ENCODE measurements at places on chromosomes 1 and 21.

GRCh38 chr21:44708213-44708865 lies 3.0 kb downstream of the TSPEAR start:
- DNase-seq, result no peak

DNA sequence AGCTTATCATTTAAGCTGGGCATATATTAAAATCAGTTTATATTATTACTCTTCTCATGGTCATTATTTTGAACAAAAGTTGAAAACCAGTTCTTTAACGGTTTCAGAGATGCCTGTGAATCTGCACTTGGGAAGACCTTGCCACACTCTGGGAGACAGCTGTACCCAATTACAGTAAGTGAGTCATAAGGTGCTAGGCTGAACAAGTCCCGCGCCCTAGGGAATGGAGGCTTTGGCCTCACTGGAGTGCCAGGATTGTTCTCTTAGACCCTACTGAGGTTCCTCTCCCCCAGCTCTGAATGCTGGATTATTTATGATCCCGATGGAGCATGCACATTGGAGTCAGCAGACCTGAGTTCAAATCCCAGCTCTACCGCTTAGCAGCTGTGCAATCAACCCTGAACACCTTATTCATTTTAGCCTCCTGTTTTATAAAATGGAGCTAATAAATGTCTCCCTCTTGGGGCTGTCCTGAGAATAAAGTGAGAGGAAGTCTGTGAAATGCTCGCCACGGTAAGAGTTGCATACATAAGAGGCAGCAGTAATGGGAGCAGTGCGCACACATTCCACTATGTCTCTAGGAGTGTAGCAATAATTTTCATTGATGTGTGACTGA lies 266.2 kb downstream of the FOXD2 start:
- DNase-seq, result no peak

DNA sequence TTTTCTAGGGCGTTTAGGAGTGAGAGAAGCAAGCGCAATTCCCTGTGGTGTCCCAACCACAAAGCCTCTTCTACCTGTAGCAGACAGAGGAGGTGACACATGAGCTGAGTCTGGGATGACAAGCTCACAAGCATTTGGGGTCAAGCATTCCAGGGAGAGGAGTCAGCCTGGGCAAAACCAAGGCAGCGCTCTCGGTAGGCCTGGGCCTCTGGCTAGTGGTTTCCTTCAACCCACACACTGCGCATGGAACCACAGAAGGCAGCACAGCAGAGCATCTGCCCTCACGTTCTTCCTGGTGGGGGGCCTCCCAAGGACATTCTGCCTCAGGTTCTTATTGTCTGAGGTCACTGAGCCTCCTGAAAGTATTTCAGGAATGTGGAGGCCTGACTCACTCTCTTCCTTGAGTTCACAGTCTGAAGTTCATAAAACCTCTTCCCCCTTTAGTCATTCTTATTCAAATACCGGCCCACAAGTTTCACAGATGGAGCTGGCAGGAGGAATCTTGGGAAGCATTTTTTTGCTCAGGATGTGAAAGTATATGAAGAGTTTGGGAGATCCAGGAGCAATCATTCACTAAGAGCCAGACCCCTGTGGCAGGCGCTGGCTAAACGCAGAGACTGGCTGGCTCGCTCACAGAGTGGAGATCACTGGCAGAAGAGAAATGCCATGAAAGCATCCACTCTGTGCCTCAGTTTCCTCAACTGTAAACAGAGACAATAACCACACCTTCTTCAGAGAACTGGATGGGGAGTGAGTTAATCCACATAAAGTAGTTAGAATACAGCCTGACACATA lies 26.8 kb downstream of the CCN1 start:
- DNase-seq, result no peak

DNA sequence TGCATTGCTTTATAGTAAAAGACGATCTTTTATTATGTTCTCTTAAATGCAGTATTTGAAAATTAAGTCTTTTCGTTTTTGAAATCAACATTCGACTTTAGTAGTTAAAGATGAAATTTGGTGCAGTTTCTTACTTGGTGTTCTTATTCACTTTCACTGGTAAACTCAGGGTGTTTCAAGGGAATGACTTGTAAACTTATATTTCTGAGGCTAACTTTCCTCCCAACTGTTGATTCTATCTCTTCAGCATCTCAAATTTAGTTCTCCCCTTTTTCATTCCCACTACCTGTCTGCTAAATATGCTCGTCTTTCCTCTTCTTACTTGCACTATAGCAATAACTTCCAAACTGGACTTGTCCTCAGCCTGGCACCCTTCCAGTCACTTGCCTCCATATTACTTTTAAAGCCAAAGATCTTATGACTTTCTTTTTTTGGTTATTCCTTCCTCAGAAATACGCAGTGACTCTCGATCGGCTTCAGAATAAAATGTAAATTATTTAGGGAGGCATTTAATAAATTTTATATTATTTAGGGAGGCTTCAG lies 988 bp downstream of the SLC35A3 start:
- DNase-seq, result no peak

DNA sequence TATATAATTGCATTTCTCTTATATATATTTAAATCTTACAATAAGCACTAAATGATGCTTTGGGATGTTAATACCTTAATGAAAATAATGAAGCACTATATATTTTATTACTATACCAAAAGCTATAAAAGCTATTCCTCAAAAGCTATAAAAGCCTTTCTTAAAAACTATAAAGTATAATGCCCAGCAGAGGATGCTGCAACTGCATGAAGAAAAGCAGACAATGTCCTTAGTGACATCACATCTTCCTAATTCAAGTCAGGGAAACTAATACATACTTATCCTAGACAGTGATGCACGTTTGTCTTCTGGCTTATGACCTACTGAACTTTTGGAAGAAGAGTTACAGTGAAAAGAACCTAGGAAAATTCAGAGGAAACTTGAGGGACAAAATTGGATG lies 13.6 kb upstream of the C1orf185 start:
- no peak for DNase-seq

DNA sequence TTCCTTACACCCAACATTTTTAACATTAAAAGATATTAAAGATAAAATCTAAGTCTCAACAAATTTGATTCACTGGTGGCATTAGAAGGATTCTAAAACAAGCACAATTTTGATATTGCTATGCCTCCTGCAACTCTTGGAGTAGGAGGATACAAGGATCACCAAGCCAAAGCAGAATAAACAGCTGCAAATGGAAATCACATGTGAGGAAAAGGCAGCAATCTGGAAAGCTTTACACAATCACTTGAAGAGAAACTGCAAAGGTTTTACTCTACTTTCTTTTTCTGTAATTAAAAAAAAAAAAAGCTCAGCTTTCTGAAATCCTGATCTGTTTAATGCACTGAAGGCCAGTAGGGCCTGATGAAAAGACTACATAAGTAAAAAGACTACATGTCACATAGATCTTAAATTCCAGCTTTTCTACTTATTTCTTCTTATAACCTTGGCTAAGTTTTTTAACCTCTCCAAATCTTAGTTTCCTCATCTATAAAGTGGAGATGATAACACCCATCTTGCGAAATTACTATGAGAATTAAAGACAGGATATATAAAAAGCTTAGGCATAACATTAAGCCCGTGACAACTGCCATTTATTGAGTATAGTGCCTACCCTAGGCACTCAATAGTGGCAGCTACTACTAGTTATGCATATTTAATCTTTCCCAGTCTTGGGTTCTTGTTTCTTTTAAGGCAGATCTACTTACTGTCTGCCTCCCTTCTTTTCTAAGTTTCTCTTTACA lies 73.5 kb downstream of the EPS15 start:
- DNase-seq, result no peak

DNA sequence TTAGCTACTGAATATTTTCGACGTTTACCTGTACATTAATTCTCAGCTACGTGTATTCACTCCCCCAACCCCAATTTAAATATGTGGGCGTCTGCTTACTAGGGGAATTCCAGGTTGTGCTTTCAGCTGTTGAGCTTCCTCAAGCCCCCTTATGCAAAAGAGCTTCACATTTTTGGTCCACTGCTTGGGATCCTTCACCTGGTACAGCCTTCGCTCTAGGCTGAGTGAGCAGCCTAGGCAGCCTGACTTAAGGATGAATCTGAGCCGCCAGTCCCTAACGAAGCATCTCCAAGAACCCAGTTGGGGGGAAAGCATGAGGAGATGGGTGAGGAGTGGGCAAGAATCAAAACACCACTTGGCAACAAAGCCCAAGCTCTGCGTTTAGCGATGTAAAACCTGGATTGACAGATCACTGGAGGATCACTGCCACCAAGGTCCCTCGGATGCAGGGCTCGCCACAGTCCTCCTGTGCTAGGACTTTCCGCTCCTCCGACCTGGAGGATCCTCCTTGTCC lies 674 bp downstream of the BCL10 start:
- peak; percentile 71 for DNase-seq

GRCh38 chr1:209106237-209106741 lies 477.2 kb upstream of the CAMK1G start:
- no peak for DNase-seq
